T-helper 9 cell (primary cell): ENCODE measurements at places on chromosomes 2 and 18.

- no peak for DNase-seq
Measured at GRCh38 chr18:50944245-50944932, 23.5 kb upstream of the ELAC1 start.

DNA sequence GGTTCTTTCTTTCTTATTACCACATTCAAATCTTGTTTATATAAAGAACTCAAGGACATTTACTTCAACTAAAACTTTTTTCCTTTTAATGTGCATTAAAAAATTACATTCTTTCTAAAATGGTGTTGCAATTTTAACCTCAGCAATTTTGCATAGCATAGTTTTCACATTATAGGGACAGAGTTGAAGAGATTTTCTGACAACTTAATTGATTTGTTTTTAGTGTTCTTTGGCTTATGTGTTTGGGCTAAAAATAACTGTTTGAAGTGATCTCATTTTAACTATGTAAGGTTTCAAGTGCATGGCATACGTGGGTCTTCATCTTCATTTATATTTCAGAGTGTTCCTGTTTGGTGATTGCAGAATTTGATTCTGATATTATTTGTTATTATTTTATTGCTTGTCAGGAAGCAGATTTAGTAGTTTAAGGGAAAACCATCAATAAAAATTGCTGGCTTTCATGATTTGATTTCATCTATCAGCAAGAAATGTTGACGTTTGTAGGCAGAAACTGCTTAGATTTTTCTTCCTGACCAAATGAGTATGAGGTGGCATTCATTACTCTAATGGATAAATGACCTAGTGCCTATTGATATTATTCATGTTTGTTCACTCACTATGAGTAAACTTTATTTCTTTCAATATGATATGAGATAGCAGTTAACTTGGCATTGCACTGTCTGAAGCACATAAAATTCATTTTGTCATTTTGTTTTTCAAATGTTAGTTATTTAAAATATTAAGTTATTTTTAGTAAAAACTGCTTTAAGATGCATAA lies 398.4 kb downstream of the NUP35 start:
- no peak for DNase-seq

GRCh38 chr2:17959833-17960232 lies 81.4 kb downstream of the KCNS3 start:
- DNase-seq: no peak

GRCh38 chr2:46814160-46814961 lies 101.2 kb downstream of the MCFD2 start:
- DNase-seq: no peak

- DNase-seq: no peak
Measured at GRCh38 chr18:21575656-21576055, 24.8 kb downstream of the ESCO1 start.

GRCh38 chr2:25548601-25549000 lies 124.8 kb downstream of the DTNB start:
- DNase-seq: no peak

GRCh38 chr2:172813314-172813888 lies 77.8 kb downstream of the RAPGEF4 start:
- no peak for DNase-seq

GRCh38 chr2:109521233-109522062 lies 92.3 kb downstream of the SEPTIN10 start:
- no peak for DNase-seq

DNA sequence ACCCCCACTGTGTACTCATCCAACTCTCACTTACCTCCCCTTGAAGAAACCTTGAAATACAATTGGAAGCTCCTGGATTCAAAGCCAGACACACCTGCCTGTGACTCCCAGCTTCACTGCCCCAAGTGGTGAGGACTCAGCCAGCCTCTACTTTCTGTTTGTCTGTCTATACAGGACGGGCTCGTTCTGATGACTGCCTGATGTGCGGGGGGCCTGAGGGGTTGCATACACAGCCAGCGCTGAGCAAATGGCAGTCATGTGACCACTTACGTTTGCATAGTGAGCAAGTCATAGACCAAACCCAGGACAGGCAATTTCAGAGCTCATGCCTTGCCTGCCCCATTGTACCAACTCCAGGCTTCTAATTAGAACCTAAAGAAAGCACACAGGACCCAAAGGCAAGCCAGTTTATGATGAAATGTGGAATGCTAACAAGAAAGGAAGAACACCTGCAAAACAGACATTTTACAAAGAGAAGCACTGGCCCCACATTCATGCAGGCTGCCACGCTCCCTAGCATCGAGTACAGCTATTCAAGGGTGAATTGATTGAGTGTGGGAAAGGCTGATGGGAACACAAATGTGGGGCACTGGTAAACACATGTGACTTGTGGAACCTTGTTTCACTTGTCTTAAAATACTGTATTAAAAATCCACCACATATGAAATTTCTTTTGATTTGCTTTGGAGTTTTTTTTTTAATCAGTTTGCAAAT lies 137.8 kb downstream of the LNPK start:
- DNase-seq: no peak

GRCh38 chr18:48036641-48037421 lies 106.4 kb upstream of the SMAD2 start:
- DNase-seq: no peak

- no peak for DNase-seq
Measured at GRCh38 chr2:240931319-240931949, 25.3 kb downstream of the CROCC2 start.

DNA sequence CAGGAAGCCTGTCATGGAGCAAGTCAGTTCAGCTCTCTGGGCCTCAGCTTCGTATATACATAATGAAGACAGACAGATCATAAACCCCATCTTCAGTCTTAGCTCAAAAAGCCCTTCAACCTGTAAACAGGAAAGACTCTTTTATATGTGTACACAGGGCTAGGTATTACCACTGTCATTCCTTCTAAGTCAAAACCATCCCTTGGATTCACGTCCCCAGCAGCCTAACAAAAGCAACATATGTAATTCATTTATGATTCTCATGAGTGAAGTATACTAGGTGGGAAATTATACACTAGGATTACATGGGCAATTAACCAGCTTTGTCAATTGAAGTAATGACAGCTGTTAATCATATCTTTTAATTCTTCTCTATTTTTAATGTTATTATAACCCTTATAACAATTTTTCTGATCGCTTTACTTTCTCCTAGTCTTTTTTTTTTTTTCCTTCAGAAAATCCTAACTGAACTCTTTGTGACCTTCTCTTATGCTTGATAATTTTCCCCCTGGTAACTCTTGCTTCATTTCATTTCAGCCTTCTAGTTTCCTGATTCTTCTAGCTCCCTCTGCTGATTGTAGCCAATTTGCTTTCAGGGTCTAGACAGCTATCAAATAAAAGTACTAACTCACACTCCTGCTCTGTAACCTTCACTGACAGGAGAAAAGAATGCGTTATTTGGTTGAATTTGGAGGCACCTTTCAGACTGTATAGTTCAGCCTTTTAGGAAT lies 99.7 kb downstream of the RBM43 start:
- no peak for DNase-seq

GRCh38 chr18:64090876-64091275 lies 58.0 kb downstream of the LINC00305 start:
- no peak for DNase-seq

- no peak for DNase-seq
Measured at GRCh38 chr2:32746669-32747068, 118.8 kb downstream of the TTC27 start.

DNA sequence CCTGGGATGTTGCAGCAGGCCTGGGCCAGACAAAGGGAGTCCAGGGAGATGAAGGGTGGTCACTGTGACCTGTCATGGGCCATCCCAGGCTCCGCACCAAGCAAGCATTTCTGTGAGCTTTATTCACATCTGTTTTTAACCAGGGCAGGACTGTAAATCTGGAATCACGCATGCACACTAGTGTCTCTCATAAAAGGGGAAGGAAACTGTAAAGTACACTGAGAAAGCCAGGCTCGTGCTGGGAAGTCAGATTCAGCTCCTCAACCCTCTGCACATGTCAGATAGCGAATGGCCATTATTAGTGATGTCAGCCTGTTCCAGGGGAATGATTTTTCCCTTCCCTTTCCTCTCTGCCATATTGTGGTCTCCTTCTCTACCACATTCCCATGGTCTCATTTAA lies 818.6 kb upstream of the RAB6C start:
- no peak for DNase-seq

GRCh38 chr2:2466534-2466933 lies 135.5 kb upstream of the MYT1L start:
- no peak for DNase-seq

DNA sequence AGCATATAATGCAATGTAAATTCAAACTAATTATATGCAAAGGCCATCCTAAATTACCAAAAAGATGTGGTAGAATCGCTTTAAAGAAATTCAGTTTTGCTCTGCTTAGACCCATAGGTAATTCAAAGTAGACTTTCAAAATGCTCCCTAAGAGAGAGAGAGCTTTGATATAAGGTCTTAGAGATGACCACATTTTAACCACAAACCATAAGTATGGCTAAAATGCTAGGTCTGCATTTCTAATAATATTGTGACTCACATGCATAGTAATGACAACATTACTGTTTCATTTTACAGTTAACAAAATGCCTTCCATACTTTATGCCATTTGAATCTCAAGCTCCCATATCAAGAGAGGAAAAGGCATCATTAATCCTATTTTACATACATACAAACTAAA lies 144.5 kb downstream of the RAD51AP2 start:
- no peak for DNase-seq

GRCh38 chr2:227406177-227407031 lies 18.7 kb upstream of the SCYGR1 start:
- DNase-seq: no peak
